Endodermal cell (in vitro differentiated cells): ENCODE measurements at places on chromosomes 11 and 22. TPM values are rescaled to one million over a fixed set of nuclear protein-coding genes. Genes with fewer than 3 reads are reported as not detected.
A peak's percentile ranks its signal among the peaks of the same experiment; 100 is the strongest.

GUCY1A2 gene
- total RNA-seq: 2.8 and 3.7 TPM in 2 replicates

CRELD2 gene
- 37.3 to 39.8 TPM (median 39.4 TPM) in 3 replicates for total RNA-seq

CDC42BPG gene
- 11.1 to 13.2 TPM (median 12.2 TPM) in 3 replicates for total RNA-seq

GRCh38 chr11:1129611-1130160, 28.1 kb upstream of the MUC5AC start:
- peak; percentile 54 for DNase-seq

DNA sequence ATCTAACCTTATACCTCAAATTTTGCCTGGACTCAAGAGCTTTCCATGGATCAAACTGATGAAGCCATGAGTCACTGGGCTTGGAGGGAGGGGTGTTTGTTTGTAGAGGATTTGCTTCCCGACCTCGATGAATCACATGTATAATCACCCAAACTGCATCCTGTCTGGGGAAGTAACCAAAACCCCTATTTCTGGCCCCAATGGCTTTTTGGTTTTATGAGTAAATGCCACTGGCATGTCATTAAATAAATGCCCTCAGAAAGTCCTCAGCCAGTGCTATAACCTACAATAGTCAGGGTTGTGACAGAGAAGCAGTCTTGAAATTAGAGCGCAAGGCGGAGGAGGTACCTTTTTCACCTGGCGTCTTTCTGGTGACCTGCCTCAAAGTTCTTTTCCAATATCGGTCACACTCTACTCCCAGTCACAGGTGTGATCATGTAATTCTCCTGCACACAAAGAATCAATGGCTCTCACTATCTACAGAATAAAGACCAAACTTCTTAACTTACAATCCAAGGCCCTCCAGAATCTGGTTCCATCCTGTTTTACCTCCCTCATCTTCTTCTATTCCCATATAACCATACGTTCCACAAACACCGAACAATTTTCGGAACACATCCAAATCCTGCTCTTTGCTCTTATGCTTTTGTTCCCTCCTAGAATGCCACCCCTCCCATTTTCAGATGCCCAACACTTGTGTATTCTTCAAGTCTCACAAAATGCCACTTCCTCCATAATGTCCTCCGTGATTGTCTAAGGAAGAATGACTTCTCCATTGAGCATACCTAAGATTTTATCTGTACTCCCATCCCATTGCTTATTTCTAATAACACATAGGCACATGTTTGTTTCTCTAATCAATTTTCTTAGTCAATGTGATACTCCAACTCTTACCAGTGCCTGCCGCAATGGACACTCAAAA, 81.3 kb upstream of the BLID start:
- no peak for DNase-seq
